ENCODE measurements at places on chromosomes 11 and 22.

DNA sequence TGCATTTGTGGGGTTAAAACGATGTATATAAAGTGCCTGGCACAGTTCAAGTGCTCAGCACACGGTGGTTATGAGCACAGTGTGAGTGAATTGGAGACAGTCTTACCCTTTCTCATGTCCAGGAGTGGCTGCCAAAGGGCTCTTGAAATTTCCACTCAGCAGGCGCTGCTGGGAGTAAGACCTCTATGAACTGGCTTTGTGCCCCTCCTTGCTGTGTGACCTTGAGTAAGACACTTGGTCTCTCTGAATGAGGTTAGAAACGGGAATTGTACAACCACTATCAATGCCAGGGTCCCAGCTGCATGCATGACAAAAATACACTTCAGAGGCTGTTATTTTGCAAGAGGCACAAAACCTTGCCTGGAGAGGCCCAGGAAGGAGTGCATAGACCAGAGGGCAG, 86.6 kb downstream of the TSPAN18 start:
- DNase-seq, result no peak

DNA sequence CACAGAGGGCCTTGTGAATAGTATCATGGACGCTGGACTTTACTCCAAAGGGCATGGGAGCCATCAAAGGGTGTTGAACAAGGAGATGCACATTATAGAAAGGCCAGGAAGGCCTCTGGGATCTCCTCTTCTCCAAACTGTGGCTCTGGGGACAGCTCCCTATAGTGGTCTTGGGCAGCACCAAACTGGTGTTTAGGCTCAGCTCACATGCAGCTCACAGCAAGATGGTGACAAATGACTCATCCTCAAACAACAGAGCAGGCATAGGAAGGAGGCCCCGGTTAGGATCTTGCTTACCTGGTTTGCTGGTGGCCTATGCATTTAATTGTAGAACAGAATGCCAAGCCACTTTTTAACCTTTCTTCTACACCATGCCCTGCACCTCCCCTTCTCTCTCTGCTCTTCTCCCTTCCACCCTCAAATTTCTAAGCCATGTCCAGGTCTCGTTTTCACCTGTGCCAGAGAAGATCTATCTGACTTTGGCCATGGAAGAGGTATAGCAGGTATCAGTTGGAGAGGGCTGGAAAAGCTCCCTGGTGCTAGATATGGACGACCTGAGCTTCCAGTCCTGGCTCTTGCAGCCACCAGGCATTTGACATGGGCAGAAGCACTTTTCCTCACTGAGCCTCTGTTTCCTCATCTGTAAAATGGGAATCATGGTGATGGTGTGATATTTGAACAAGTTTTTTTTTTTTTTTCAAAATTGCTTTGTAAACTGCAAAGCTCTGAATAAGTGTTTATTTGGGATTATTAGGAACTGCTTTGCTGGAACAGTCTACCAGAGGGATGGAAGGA, 14.4 kb upstream of the EHF start:
- DNase-seq, result no peak

DNA sequence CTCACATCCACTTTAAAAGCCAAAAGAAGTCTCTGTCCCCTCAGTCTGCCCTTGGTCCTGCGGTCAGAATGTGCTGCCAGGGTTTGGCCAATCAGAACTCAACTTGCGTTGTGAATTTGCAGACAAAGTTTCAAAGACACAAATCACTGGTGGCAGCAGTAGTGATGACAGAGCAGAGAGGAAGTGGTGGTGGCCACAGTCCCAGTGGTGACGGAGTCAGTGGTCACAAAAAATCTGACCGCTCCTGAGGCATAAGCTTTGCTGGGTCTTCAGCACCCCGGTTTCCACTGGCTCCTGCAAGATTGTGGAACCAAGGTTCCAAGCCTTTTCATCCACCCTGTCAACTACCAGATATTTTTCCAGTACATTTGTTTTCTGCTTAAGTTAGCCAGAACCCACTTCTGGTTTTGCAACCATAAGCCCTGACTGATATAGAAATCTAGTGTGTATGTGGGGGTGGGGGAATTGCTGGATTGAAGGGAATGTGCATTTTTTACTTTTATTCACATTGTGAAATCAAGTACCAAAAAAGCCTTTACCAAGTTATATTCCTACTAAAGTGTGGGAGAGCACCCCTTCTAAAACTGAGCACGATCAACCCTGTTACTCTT, 112.3 kb downstream of the TMPRSS5 start:
- no peak for DNase-seq

DNA sequence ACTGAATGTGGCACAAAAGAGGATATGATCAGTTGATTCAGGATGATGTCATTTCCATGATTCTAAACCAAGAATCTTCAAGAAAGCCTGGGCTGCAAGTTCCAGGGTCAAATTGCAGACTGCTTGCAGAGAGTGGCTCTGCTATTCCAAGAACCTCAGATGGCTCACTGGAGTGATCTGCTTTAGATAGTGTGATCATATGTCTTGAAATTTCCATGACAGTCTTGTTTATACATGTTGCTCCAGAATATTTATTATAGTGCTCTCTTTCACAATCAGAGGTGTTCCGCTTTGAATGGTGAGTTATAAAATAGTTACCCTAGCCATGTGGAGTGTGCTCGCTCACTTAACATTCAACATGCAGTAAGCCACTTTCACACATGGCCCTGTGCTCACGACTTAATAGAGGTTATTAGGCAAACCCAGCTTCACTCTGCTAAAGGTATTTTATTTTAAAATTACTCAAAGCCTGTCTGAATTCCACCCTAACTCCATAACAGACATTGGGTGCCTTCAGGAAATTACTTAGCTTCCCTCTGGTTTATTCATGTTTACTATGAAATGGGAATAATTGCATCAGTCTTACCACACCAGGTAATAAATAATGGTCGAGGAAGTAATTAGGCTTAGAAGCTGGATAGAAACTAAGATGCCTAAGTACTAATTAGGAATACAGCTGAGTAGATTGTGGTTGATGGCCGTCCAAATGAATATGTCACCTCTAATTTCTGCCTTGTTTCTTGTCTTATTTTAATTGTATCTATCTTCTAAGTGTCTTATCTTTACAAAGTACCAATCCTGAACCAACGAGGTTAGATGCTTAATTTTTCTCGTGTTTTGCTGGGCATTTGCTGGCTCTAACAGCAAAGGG, 187.9 kb downstream of the ETS1 start:
- DNase-seq, result no peak

GRCh38 chr22:39316440-39317083, 2.9 kb downstream of the RPL3 start:
- DNase-seq, result no peak

- DNase-seq, result no peak
Observed at GRCh38 chr11:134215836-134216235, 7.9 kb downstream of the NCAPD3 start.

DNA sequence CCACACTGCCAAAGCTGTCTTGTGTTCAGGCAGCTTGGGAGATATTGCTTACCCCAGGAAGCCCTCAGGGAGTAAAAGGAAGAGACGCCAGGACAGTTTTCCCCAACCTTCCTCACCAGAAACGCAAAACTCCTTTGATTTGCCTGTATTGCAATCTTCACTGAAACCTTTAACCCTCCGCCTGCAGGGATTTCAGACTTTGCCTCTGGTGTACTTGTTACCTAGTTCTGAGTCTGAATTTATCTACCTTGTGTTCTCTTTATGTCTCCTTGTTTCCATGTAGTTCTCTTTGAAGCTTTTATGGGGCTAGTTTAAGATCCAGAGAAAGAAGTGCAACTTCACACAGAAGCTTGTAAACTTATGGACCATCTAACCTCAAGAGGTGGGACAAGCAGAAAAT, 154.2 kb downstream of the DSCAML1 start:
- no peak for DNase-seq

DNA sequence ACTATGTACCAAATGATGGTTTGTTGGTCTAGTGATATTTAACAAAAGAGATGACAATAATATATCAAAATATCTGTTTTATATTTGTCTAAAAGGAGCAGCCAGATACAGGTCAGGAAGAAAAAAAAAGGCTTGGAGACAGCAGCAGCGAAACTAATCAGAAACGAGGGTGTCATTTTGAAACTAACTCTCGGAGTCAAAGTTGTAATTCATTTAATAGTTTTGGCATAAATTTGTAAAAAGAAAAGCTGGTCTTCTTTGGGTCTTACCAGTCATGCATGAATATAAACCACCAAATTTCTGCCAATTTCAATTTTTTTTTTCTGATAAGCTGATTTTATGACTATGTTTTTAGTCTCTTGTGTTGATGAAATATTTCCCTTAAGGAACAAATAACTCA, 25.5 kb downstream of the NPAT start:
- no peak for DNase-seq

GRCh38 chr11:33919645-33920044, 27.8 kb upstream of the LMO2 start:
- DNase-seq, result no peak

DNA sequence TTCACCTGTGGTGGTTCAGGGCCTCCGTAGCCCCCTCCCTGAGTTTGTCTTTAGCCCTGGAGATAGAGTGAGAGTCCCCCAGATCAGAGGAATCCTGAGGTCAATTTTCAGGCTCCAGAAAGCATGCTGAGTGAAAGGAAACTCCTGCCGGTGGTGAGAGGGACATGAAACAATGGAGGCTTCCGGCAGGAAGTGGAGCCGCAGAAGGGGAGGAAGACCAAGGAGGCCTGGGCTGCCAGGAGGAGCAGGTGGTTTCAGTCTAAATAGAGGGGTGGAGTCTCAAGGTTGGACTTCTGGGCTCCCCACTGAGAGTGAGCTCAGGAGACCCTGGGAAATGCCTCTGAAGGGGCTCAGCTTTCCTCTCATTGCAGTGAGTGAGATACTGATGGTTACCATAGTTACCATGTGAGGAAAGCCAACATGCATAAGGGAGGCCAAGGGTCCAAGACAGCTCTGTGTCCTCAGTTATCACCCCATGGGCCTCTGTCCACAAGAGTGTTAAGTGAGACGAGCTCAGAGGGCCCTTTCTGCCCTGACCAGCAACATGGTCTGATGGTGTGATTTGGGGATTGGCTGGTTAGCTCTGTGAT, 10.7 kb downstream of the SLCO2B1 start:
- DNase-seq, result no peak

- DNase-seq, result no peak
Observed at GRCh38 chr11:78189851-78190250, 1.1 kb downstream of the USP35 start.

DNA sequence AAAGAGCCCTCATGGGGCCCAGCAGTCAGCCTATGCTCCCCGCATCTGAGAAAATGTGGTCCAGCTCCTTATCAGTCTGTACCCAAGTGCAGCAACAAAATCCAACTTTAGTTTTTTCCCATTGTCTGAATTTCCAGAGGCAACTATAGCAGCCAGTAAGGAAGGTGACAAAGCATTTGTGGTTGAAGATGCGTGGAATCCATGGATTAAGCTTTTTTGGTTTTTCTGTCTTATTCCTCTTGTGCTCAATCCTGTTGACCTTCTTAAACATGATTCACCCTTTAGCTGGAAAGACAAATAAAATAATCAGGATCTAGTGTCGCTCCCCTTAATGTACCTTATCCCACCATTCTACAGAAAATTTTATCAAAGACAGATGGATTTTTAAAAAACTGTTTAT, 14.3 kb downstream of the GDPD4 start:
- no peak for DNase-seq

GRCh38 chr11:134915212-134915611, 503.2 kb upstream of the B3GAT1 start:
- no peak for DNase-seq

GRCh38 chr11:105632316-105632715, 22.4 kb downstream of the GRIA4 start:
- no peak for DNase-seq

DNA sequence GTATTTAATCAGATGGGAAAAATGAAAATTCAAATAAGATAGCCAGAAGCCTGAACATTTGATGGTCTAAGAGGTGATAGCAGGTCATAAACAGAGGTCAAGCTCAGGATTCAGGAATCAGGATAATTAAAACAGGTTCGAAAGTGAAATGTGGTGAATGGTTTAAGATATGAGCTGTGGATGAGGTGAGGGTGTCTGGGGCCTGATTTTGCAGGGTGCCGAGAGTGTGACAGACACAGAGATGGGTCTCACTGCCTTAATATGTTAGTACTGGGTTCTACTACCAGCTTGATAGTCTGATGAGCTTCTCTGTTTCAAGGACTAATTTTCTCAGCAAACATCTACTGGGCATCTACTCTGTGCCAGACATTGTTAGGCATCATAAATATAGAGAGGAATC, 19.9 kb upstream of the EMSY start:
- DNase-seq, result no peak

DNA sequence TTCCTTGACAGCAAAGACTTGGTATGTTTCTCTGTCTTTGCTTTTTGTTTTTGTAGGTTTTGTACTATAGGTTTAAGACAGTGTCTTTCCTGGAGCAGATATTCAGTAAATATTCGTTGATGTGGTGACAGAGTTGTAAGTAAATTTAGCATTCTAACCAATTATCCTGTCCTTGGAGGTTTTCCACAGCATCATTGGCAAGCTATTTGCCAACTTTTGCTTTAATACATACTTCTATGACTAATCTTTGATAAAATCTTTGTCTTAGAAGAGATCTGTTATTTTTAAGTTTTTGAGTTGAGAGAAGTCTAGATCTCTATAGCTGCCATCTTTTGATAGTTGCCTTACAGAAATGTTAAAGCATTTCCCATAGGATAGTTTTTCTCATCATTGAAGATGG, 3.8 kb downstream of the USP47 start:
- no peak for DNase-seq

- no peak for DNase-seq
Observed at GRCh38 chr11:102256251-102256650, 61.0 kb upstream of the BIRC3 start.

DNA sequence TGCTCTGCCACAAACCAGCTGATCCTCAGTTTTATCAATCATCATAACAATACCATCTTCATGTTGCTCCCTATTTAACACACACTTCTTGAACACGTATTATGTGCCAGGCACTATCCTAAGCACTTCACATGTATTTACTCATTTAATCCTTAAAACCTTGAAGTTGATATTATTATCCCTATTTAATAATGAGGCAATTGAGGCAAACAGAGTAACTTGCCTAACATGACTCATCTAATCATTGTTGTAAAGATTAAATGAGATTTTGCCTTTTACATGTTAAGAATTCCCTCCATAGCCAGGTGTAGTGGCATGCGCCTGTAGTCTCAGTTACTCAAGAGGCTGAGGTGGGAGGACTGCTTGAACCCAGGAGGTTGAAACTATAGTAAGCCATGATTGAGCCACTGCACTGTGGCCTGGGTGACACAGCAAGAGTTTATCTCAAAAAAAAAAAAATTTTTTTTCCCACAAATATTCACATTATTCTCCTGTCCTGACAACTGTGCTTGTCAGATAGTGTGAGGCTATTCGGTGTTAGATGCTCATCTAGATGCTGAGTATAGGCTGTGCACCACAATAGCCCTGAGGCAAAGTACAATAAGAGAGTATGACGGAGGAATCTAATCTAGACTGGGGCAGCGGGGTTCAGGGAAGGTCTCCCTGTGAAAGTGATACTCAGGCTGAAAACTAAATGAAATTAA, 13.4 kb downstream of the CKAP5 start:
- DNase-seq, result no peak

- no peak for DNase-seq
Observed at GRCh38 chr11:821512-822371, 3.0 kb downstream of the PNPLA2 start.

GRCh38 chr11:128462922-128463321, 124.4 kb downstream of the ETS1 start:
- DNase-seq, result no peak

GRCh38 chr22:29484642-29485041, 4.6 kb downstream of the NEFH start:
- no peak for DNase-seq

- no peak for DNase-seq
Observed at GRCh38 chr22:17914474-17914873, 109.9 kb downstream of the MICAL3 start.

GRCh38 chr22:34880662-34881061, 185.3 kb upstream of the ISX start:
- no peak for DNase-seq
